ENCODE measurements at places on chromosomes 16 and 17.

GRCh38 chr17:49894761-49895160 is 46.9 kb upstream of the TAC4 start:
- no peak for DNase-seq

DNA sequence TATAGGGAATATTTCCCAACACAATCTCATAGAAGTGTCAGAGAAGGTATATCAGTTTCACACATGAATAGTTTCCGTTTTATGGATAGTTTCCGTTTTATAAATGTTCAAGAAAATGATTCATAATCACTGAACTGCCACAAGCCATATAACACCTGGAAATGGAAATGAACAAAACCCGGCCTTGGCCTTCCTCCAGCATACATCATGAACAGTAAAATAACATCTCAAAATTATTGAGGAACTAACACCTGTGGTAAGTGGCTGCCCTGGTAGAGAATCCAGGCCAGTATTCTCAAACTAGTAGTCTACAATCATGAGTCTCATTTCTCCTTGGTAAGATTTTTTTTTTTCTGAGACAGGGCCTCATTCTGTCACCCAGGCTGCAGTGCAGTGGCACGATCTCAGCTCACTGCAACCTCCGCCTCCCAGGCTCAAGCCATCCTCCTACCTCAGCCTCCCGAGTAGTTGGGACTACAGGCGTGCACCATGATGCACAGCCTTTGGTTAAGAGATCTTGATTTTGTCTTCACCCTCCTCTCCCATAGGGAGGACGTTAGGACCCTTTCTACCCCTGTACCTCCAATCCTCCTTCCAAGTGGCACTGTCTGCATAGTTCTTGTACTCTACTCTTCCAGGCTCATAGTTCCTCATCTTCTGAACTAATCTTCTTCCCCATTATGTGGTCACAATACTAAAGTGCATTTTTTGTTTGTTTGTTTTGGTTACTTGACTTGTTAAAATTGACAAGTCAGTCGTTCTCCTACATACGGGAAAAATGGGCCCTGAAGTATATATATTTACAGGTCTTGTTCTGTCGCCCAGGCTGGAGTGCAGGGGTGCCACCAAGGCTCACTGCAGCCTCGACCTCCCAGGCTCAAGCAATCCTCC is 15.0 kb upstream of the RGS9 start:
- no peak for DNase-seq

DNA sequence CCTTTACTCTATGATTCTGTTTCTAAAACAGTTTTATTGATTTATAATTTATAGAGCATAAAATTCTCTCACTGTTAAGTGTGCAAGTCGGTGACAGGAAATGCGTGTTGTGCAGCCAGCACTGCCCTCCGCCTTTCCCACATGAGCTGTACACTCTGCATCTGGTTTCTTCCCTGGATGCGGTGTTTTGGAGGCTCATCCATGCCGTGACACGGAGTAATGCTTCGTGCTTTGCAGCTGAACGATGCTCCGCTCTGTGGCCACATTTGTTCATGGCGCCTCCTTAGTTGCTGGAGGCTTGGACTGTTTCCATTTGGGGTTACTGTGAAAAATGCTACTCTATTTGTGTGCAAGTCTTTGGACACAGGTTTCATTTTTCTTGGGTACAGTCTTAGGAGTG is 7.2 kb upstream of the IGFALS start:
- DNase-seq: no peak

DNA sequence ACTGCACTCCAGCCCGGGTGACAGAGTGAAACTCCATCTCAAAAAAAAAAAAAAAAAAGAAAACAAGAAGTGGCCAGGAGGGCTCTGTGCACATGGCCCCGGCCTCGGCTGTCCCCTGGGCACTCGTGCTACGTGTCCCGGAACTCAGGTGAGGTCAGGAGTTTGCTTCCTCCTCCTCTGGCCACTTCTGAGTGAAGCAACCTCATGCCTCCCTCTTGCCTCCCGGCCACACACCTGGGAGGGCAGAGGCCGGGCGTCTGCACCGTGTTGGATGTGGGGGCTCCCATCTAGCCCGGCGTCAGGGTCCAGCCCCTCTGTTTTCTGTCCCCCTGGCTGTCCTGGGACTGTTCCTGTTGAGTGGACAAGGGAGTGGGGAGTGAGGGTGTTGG is 22.2 kb downstream of the ASPSCR1 start:
- DNase-seq: no peak

- no peak for DNase-seq
Observed at GRCh38 chr16:83698964-83699363, 108.8 kb upstream of the HSBP1 start.

- no peak for DNase-seq
Observed at GRCh38 chr16:85556456-85557082, 56.6 kb upstream of the GSE1 start.
